ENCODE measurements at places on chromosomes 2 and 18. TPM values are rescaled to one million over a fixed set of nuclear protein-coding genes. Genes with fewer than 3 reads are reported as not detected.

PUM2 gene
- 94.0 TPM for total RNA-seq

DNA sequence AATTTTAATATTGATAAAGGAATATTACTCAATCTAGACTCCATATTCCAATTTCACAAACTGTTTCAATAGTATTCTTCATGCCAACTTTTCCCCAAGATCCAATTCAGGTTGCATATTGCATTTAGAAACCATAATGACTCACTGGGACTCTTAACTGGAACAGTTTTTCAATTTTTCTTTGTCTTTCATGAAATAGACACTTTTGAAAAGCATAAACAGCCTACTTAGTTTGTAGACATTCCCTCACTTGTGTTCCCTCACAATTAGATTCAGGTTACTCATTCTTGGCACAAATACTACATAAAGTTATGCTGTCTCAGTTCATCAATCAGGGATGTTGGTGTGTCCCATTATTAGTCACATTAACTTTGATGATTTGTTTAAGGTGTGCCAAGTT, 1768.4 kb upstream of the PIK3C3 start:
- DNase-seq: no peak

TAF1B gene
- total RNA-seq: 17.0 TPM

DNA sequence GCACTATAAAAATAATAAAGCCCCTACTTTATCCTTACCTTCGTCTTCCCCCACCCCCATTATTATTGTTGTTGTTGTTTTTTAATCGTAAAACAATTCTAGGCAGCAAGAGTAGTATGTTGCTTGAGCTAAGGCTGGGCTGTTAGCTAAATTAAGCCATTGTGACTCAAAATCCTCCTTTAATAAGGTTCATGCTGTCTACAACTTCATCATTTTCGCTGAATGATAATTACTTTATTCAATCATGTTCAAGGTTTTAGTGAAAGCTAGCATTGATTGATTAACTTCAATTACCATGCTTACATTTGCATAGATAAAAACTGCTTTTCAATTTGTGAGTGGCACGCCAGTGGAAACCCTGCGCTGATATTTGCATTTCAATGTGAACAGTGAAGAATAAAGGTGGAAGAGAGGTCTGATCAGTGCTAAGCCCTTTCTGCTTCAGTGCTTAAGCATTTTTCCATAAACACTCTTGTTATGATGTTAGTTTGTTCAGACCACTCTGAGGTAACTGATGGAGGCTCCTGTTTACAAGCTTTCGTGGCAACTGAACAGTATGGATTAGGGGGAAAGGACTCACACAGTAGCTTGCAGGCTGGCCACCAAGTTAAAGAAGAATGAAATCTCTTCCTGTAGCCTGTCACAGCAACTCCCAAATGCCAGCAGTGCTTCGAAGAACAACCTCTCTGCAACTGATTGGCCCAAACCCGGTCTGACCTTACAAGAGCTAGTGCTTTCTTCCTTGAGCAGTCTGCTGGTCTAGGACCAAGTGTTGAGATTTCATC, 156.8 kb downstream of the GPD2 start:
- DNase-seq: no peak

DNA sequence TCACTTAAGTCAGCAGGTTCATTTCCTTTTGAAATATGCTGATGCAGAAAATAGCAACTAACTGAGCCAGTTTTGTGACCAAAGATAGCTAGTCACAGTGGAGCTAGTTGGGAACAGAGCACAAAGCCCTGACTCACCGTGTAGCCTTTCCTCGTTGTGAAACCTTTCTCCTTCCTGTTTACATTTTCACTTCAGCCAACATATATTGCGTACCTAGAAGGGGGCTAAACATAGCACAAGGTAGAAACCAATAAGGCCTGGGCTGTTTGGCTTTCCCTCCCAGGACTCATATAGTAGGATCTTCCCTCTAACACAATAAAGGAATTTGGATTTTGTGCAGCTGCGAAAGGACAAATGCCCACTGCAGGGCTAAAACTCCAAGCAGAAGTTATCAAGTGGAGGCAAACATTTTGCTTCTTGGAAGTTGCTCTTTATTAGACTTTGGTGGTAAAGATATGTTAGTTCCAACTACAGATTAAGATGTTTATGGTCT, 24.5 kb upstream of the LPIN2 start:
- no peak for DNase-seq

DNA sequence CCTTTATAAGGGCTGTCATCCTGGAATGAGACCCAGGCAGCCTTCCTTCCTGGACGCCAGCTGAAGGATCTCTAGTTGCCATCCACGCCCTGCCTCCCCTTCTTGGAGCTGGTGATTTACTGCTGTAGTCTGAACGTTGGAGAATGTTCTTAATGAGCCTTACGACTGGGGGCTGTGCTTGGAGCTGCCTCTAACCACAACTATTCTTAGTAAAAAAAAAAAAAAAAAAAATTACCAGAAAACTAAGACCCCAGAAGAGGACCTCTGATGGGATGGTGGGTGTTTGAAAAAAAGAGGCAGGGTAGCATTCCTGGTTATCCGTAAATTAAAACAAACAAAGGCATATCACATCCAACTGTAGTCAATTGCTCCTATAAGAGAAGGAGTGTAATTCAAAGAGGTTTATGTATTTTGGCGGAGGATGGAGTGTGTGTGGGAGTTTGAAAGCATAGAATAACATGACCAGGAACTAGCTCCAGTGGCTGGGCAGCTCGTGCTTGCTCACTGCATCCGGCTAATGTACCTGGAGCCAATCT, 105.4 kb downstream of the QPCT start:
- DNase-seq: no peak

RNF103 gene
- 35.4 TPM for total RNA-seq

GRCh38 chr2:102001767-102002142, 10.0 kb downstream of the IL1R2 start:
- DNase-seq: no peak

GRCh38 chr18:39489431-39489830, 1923.8 kb upstream of the CELF4 start:
- no peak for DNase-seq

DNA sequence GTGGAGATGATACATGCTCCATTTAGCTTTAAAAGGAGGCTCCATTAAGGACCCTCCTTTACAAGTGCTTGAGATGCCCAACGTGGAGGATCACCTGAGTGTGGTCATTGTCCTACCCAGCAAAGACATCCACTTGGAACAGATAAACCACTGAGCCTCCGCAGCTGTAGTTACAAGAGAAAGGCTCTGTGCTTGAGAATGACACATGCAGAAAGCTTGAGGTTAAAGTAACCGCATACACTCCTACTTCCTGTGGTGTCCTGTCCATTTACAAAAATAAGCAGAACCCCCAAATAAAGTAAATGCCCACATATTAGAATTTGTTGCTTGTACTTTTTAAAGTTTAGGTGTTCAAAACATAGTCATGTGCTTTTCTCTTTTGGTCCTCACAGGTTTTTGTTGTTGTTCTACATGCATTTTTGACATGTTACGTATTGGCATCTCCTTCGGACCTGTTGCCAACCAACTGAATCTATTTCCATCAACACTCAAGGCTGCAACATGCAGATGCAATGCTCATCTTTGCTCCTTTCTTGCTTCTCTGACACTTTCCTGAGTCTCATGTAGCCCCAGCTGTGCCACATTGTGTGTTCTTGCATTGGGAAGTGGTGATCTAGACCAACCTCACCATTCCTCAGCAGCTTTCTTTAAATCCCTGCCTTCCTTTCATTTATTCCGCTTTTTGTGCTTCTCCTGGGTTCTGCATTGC, 56.0 kb downstream of the SERPINB7 start:
- DNase-seq: no peak

DNA sequence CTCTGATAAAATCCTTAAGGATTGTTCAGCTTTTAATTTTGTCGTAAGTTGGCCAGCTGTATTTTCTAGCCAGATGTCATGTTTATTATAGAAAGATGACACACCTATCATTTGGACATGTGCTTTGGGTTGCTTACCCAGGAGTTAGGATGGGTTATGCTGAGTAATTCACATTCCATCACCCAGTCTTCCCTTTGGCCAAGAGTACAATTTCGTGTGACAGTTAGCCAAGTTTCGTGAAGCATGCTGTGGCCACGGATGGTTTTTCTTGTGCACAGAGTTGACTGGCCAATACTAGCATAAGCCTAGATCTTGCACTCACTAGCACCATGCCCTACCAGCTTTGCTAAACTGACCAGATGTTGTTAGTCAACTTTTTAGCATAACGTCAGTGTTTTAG, 5.8 kb downstream of the MAPRE3 start:
- DNase-seq: no peak

MAP4K4 gene
- 89.1 TPM for total RNA-seq

ARMC9 gene
- 4.0 TPM for total RNA-seq

RGPD3 gene
- total RNA-seq: 2.2 TPM

DNA sequence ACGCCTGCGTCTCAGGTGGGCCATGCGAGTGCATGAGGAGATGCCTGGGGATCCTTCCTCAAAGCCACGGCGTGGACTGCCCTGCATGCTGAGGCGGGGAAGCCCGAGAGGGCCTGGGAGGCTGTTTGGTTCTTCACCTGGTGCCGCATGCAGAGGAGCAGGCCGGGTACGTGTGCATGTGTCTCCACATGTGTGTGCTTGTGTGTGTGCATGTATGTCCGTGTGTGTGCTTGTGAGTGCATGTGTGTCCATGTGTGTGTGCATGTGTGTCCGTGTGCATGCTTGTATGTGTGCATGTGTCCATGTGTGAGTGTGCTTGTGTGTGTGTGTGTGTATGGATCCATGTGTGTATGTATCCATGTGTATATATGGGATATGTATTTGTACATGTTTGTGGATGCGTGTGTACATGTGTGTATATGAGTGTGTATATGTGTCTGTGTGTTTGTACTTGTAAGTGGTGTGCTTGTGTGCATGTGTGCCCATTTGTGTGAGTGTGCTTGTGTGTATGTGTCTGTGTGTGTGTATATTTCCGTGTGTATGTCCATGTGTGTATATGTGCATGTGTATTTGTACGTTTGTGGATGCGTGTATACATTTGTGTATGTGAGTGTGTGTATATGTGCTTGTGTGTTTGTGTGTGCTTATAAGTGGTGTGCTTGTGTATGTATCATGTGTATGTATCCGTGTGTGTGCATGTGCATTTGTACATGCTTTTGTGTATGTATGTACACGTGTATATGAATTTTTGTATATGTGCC, 79.0 kb downstream of the PTGR3 start:
- DNase-seq: no peak

CLEC4F gene
- total RNA-seq: not detected

DQX1 gene
- 0.66 TPM for total RNA-seq

CAPN14 gene
- total RNA-seq: 0.44 TPM

GRCh38 chr2:64457524-64457923, 3.6 kb downstream of the LGALSL start:
- no peak for DNase-seq

GRCh38 chr2:86372641-86373502, 35.4 kb upstream of the REEP1 start:
- DNase-seq: no peak

GRCh38 chr18:26057344-26057773, 33.1 kb downstream of the SS18 start:
- DNase-seq: no peak

GRCh38 chr18:12574494-12575185, 83.3 kb downstream of the SPIRE1 start:
- no peak for DNase-seq

DNA sequence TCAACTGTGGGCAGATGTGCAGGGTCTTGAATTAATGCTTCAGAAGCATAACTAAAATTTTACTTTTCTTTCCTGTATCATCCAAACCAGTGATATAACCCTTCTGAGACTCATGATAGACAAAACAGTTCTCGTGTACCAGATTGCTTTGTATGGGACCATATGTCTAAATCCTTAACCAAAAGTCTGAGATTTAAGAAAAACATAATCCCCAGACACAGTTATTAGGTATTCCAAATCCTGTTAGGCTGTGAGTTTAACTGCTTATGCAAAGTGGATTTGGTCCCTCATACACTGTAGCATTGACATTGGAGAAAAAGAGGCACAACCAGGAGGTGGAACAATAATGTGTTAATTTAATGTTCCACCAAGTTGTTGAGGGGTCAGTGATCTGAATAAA, 235.0 kb downstream of the PMAIP1 start:
- no peak for DNase-seq

GRCh38 chr18:13597068-13597467, 129.3 kb downstream of the FAM210A start:
- no peak for DNase-seq

SNORC gene
- total RNA-seq: 0.32 TPM

PDE6D gene
- 24.2 TPM for total RNA-seq

SPDYA gene
- 0.98 TPM for total RNA-seq

GRCh38 chr2:24617424-24617823, 126.4 kb downstream of the NCOA1 start:
- no peak for DNase-seq

- peak; percentile 5 for DNase-seq
Measured at GRCh38 chr2:70986499-70987189, 8.0 kb downstream of the TEX261 start.

DNA sequence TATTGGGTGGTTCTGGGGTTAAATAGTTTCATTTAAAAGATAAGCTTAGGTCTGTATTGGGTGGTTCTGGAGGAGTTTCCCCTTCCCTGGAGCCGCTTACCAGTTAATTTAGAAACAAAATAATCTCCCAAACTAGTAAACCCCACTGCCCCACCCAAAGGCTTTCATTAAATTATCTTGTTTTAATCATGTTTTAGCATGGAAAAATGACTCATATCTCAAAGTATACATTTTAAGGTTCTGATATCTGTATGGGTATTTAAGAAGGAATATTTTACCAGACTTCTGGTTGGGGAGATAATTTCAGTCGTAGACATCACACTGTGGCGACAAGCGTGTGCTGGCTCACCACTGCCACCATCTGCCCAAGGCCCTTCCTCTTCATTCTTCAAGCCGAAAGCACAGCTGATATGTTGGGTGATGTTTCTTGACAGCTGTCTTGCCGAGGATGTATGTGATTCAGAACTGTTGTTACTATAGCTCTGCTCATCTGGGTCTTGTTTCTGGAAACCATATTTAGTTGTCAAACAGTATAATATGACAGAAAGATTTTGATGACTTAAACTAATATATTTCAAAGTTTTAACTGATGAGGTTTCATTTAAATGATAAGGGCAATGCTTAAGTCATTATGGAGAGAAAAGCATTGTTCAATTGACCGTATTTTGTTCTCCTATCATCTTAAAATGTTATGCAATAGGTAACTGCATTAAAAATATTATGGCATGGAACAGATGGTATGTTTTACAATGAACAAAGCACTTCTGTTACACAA, 5.1 kb downstream of the FIGLA start:
- DNase-seq: no peak

Data from breast epithelium (tissue), 4 donors.